Astrocyte of the hippocampus (primary cell): ENCODE measurements at places on chromosomes 12 and 14.
A peak's percentile ranks its signal among the peaks of the same experiment; 100 is the strongest.

GRCh38 chr12:56980268-56980667, 22.9 kb upstream of the RDH16 start:
- DNase-seq: no peak

- peak; percentile 56 for DNase-seq
Measured at GRCh38 chr14:102295270-102295669, 9.7 kb downstream of the MOK start.

DNA sequence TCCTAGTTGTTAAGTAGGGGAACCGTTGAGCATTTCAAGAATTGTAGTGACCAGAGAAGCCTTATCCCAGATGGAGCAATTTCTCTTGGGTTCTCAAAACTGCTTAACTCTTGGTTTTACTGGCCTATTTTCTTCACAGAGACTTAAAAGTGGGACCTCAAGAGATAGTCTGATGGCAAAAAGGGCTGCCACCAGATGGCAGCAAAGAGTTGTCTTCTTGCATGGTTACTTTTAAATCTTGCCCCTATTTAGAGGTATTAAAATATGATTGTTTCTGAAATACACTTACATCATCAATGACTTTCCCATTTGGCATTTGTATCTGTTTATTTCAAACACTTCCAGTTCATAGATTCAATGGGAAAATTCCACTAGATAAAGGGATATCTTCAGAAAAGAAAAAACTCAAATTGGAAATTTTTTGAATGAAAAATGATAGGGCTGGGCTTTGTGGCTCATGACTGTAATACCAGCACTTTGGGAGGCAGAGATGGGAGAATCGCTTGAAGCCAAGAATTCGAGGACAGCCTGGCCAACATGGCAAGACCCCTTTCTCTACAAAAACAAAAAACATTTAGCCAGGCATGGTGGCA, 69.9 kb upstream of the CNTN1 start:
- DNase-seq: peak; percentile 70

DNA sequence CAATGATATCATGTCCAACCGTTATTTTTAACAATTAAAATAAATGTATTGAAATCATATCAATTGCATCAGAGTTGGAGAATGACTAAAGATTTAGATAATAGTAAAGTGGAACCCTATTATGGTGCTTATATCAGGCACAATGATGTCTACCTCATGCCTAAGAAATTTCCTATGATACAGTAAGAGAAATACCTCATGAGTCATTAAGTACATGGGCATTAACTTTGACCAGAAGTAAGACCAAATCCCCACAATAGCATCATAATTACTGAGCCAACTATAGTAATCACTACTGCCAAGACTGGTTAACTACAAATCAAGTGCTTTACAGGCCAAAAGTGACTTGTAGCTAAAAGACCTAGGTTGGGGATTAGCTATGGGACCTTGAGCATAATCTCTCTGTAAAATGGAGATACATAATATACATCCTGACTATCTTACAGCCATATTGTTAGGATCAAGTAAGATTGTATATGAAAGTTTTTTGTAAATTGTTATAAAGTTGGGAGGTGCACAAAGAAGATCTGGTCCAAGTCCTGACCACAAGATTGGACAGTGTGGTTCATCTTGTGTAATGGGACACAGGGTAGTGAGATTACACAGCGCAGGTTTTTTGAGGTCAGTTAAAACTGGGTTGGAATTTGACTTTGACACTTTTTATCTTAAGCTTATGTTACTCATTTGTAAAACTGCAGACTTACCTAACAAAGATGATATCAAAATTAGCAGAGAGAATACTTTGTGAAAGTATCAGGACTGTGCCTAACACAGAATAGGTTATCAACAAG, 60.5 kb downstream of the ERGIC2 start:
- peak; percentile 79 for DNase-seq

DNA sequence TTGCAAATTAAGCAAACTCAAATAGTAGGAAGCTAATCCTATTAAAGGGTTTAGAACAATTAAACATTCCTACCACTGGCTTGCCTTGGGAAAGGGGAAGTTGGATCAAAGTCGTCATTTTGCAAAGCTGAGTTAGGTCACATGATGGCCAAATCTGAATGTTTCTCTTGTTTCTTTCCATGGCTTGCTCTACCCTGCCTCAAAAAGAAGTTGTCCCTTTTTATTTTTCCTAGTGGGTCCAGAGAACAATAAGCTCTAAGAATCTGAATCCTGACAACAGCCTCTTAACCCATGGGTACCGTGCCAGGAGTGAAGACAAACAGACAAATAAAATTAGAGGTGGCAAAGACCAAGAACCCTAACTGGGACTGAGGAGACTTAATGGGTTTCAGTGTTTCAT, 26.2 kb upstream of the NPFF start:
- DNase-seq: no peak

GRCh38 chr14:69629225-69630127, 18.1 kb downstream of the SUSD6 start:
- DNase-seq: no peak

DNA sequence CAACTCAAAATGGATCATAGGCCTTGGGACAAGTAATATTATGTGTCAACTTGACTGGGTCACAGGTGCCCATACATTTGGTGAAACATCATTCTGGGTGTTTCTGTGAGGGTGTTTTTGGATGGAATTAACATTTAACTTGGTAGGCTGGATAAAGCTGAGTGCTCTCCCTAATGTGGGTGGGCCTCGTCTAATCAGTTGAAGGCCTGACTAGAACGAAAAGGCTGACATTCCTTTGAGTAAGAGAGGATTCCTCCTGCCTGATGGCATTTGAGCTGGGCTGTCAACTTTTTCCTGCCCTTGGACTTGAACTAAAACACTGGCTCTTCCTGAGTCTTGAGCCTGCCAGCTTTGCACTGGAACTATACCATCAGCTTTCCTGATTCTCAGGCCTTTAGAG, 93.4 kb upstream of the ESRRB start:
- no peak for DNase-seq

DNA sequence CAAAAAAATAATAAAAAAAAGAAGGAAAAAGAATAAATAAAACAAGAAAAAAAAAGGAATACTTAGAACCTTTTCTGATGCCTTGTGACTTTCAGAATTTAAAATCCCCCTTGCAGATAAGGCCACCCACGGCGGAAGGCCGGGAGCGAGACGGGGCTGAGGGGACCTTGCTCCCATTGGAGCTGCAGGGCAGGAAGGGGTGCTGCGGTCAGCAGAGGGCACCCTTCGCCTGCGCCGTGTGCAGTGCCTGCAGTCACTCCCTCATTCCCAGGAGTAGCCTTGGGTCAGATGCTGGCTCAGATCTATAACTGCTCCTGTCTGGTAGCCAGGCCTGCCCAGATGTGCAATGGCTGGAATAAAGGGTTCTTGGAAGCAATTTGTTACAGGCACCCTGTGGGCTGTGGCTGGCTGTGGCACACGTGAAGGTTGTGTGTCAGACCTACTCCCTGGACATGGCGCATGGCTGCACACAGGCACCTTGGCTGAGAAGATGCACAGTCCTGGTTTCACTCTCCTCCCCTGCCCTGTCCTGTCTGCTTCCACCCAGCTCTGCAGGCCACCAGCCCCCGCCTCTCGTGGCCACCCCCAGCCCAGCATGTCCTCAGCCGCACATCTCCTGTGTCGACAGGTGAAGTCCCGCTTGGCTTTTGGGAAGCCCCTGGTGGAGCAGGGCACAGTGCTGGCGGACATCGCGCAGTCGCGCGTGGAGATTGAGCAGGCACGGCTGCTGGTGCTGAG, 13.4 kb upstream of the ALDH2 start:
- DNase-seq: peak; percentile 74

- DNase-seq: no peak
Measured at GRCh38 chr14:23450379-23450778, 14.9 kb upstream of the MYH7 start.

DNA sequence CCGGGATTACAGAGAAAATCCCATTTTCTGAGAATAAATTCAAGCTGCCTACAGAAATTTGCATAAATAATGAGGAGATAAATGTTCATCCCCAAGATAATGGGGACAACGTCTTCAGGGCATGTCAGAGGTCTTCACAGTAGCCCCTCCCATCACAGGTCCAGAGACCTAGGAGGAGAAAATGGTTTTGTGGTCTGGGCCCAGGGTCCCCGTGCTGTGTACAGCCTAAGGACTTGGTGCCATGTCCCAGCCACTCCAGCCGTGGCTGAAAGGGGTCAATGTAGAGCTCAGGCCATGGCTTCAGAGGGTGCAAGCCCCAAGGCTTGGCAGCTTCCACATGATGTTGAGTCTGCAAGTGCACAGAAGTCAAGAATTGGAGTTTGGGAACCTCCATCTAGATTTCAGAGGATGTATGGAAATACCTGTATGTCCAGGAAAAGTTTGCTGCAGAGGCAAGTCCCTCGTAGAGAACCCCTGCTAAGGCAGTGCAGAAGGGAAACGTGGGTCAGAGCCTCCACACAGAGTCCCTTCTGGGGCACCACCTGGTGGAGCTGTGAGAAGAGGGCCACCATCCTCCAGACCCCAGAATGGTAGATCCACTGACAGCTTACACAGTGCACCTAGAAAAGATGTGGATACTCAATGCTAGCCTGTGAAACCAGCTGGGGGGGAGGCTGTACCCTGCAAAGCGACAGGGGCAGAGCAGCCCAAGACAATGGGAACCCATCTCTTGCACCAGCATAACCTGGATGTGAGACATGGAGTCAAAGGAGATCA, 176.3 kb downstream of the RASSF9 start:
- no peak for DNase-seq

GRCh38 chr12:41293011-41293410, 104.9 kb downstream of the PDZRN4 start:
- no peak for DNase-seq

- peak; percentile 94 for DNase-seq
Measured at GRCh38 chr14:95265106-95266094, 54.3 kb downstream of the CLMN start.

DNA sequence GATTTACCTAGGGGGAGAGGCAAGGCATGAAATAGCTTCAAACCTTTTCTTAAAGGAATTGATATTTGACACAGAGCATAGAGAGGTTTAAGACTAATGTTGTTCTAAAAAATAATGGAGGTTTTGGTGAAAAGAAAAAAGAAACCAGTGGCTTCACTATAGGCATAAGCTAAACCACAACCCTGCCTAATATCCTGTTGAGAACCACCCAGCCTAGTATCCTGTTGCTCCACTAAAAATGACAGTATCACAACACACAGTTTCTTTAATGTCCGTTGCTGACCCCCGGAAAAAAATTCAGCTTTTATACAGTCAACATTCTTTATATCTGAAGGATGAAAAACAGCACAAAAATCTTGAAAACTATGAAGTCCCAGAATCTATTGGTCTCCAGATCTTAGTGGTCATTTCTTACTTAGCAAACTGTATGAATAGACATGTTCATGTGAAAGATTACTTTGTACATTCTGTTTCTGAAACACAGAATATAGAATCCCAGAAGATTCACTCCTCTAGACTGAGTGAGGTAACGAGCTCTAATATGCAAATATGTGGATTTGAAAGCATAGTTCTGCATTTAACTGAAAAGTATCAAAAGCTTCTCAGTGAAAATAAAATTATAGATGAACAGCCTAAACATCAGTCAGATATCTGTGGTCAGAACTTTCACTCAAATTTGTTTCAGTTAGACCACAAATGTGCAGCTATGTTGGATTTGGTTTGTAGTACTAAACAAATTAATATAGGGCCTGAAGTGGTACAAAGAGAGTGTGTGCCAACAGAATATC, 40.5 kb downstream of the GALC start:
- DNase-seq: no peak

DNA sequence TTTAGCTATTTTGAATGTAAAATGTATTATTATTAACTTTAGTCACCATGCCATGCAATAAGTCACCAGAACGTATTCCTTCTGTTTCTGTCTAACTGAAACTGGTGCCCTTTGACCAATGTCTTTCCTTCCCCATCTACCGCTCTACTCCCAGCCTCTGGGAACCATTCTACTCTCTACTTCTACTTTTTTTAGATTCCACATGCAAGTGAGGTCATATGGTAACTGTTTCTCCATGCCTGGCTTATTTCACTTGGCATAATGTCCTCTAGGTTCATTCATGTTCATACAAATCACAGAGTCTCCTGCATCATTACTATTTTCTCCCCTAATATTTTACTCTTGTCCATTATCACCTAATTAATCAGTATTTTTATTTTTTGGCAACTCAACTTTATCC, 160.1 kb downstream of the TMX1 start:
- no peak for DNase-seq

DNA sequence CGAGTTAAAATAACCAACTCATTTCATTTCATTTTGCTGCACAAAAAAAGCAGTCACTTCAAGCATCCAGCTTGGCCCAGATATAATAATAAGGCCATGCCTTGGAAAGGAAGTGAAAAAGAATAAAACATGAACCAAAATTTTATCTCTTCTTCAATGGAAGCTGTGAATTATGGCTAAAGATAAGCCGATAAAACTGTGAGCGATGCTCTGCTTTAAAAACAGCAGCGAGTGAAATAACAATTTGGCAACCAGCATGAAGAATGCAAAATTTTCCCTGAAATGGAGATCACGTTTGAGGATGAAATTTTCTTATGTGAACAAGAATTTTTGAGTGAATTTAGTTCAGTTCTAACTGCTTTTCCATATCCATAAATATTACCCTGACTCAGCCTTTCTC, 70.4 kb downstream of the KCNC2 start:
- DNase-seq: no peak

DNA sequence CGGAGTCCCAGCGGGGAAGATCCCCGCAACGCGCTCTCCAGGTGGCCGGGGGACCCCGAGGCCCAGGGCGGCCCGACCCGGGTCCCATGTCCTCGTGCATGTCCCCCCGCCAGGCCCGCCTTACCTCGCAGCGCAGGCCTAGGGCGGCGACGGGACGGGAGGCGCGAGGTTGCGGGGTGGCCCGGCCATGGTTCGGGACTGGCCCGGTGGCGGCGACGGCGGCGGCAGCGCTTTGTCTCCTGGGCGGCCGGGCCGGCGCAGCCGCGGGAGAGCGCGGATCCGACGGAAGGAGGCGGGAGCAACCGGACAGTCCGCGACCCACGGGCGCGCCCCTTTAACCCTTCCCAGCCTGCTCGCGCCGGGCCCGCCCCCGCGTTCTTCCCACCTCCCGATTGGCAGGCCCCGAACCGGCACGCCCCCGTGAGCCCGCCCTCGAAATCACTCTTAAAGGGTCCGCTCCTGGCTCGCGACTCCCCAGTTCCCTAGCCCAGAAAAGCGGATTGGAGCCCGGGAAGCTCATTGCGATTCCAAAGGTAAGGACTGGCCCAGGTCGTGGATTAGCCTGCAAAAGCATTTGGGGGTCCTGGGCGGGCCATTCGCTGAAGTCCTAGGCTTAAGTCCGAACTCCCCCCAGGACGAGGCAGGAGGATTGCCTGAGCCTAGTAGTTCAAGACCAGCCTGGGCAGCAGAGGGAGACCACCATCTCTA, at the start of gene PHETA1:
Gene PHETA1, minus strand, starts transcription at position 308 of the 708 bp plus-strand sequence. CDS start 5,668 bp downstream, outside the sequence.
- peak; percentile 96 for DNase-seq

DNA sequence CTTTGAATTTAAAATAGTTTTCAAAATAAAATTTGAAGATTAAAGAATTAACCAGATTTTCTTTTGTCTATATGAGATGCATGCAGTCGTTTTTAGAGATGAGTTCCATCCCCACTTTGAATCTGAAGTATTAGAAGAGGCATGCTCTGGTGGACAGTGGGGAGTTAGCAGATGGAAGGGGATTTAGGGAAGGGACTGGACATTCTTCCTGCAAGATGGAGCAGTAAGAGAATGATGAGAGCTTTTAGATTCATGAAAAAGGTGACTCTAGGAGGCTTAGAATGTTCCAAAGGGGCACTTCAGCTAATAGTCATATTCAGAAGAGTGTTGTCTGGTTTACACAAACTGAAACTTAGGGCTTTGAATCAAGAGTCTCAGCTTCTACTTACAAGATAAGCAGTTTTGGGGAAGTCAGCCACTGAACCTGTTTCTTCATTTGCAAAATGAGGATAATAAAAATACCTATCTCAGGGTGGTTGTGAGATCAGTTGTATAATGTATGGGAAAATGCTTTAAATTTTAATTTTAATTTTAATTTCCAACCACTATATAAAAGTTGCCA, 3.7 kb downstream of the ZBTB1 start:
- DNase-seq: no peak
